ENCODE measurements at places on chromosomes 5 and 9.

DNA sequence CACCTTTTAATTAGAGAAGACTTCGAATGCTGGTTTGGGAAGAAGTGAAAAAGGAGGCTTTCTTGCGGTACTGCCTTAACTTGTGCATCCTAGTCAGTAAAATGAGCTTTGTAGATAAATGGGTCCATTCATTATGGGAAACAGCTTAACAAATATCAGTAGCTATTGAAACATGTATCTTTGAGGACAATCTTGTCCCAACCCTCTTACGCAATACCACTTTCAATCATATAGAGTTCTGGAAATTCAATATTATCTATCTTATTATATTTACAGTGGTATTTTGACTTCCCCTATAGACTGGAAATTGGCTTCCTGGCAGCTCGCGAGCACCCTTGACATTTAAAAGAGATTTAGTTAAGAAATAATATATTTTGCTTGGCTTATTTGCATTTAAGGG is 565.8 kb upstream of the NUDT12 start:
- DNase-seq: no peak

DNA sequence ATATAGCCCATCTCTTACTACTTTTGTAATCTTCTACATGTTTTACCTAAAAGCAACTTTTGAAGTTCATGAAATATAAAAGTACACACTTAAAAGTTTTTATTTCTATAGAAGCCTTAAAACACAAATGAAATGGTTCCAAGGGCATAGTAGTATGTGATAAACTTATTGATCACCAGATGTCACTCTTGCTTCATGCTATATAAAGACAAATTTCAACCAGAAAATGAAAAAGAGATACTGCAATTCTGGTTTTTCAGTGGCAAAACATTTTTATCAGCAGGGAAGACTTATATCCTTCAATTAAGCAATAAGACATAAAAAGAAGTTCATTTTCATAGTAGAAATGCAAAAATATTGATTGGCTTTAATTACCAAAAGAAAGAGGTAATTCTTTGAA is 69.4 kb upstream of the FBXL17 start:
- DNase-seq: no peak

DNA sequence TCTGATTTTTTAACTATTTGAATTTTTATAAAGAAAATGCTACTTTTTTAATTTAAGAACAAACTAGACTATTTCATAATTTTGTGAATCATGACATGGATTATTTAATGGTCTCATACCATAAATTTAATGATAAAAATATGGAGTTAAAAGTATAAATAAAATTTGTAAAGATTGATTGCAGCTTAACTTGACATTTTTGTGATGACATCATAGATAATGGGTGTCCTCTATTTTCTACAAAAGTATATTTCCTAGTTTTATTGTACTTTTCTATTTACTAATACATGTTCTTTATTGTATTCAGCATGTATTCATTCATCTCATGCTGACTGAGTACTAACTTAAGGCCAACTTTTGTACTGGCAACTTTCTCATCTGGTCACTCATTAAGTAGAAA is 1096.5 kb downstream of the NR2F1-AS1 start:
- no peak for DNase-seq

GRCh38 chr9:133604214-133604613 is 5.0 kb downstream of the FAM163B start:
- DNase-seq: no peak

GRCh38 chr5:132180134-132180745 is 47.4 kb downstream of the P4HA2 start:
- DNase-seq: peak; percentile 78

DNA sequence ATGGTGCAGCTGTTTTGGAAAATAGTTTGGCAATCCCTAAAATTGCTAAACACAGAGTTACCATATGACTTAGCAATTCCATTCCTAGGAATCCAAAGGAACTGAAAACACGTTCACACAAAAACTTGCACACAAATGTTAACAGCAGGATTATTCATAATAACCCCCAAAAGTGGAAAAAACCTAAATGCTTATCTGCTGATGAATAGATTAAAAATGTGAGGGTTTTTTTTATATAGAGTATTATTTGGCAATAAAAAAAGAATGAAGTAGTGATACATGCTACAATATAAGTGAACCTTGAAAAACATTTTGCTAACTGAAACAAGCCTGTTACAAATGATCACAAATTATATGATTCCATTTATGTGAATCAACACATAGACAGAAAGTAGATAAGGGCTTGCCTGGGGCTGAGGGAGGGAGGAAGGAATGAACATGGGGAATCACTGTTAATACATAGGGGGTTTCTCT is 45.1 kb upstream of the TRIO start:
- peak; percentile 85 for DNase-seq

- DNase-seq: no peak
Measured at GRCh38 chr9:129554649-129555048, 66.3 kb downstream of the C9orf50 start.

- peak; percentile 80 for DNase-seq
Measured at GRCh38 chr5:33091571-33092363, 349.0 kb upstream of the TARS1 start.

DNA sequence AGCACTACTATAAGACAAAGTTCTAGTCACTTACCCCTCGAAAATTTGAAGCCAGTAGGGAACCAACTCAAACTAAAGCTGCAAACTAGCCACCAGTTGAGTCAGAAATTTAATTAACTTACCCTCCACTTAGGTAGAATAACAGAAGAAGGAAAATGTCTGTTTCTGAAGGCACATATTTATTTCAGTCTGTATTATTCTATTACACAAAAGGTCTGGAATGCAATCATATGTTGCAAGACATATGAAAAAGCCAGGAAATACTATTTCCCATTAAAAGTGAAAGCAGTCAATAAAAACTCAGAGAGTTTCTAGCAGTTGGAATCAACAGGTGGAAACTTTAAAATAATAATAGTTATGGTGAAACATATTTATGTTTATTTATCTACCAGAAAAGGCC is 79.2 kb upstream of the SLCO4C1 start:
- peak; percentile 18 for DNase-seq

DNA sequence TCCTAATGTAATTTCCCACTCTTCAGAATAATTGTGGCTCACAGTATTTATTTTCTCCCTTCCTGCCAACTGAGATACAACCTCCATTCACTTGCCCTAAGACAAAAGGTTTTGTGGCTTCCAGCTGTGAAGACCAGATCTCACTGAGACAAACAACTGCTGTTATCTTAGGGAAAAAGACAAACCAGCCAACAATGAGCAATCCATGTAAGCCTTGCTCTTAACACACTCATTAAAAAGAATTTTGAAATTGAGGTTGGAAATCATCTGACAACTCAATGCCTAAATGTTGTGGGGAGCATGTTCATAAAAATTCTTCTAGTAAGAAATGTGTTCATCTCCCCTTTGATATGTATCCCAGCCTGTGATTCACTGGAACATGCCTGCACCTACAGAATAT is 132.9 kb downstream of the ADAMTSL1 start:
- peak; percentile 65 for DNase-seq

GRCh38 chr5:88683506-88684135 is 199.4 kb downstream of the MEF2C start:
- no peak for DNase-seq

DNA sequence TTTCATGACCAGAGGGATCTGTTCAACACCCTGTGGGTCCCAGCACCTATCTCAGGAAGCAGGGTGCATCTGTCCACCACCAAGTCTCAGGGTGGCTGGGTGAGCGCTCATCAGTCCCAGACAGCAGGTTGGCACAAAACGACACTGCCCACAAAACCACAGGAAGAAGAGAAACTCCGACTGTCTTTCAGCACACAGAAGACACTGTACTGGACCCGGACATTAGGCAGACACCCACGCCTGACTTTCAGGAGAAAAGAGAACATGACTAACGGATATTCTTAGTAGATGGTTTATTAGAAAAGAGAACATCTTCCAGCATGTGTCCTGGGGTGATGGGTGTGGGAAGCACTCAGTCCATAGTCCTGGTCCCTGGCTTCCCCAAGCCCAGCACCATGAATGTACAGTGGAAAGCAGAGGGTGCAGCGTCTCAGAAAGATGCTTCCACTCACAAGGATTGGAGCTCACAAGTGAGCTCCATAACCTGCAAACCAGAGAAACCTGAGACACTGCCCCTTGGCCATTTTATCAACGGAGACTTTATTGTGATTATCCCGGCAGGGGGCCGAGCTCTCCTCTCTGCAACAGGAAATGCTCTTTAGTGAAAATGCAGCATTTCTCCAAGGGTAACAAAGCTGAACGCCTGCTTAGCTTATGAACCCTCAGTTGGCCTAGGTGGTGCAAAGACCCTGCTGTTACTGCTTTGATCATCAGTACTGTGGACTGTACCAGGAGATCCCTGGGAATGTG is 35.8 kb upstream of the LCP2 start:
- no peak for DNase-seq

- DNase-seq: no peak
Measured at GRCh38 chr9:3968891-3969290, 331.0 kb downstream of the GLIS3 start.

DNA sequence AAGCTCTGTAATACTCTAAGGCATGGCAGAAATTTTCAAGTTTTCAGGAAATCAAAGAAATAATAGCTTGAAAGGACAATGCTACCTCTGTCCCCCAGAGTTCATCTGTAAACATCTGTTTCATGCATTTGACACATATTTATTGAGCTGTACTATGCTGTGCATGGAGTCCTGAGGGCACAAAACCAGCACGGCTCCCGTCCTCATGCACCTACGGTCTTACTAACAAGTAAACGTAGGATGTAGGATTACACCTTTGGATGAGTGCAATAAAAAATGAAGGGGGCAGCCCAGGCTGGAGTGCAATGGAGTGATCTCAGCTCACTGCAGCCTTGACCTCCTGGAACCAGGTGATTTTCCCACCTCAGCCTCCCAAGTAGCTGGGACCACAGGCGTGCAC is 81.9 kb downstream of the SPTLC1 start:
- no peak for DNase-seq

GRCh38 chr9:14616188-14616982 is 76.8 kb downstream of the ZDHHC21 start:
- peak; percentile 66 for DNase-seq

DNA sequence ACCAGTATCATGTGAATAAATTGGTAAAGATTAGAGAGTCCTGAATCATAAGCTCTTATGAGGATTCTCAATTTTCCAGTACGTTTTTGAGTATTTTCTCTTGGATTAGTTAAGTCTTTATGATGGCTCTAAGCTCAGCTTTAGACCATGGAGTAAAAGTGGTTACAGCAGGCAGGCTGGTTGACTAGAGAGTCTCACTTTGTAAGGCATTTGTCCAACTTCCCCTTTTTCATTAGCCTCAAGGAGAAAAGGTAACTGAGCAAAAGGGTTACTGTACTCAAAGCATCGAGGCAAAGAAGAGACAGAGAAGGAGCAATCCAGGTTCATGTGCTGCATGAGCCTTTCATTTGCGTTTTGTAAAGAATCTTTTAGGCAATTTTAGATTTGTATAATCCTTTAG is 8.5 kb downstream of the NOP16 start:
- no peak for DNase-seq

DNA sequence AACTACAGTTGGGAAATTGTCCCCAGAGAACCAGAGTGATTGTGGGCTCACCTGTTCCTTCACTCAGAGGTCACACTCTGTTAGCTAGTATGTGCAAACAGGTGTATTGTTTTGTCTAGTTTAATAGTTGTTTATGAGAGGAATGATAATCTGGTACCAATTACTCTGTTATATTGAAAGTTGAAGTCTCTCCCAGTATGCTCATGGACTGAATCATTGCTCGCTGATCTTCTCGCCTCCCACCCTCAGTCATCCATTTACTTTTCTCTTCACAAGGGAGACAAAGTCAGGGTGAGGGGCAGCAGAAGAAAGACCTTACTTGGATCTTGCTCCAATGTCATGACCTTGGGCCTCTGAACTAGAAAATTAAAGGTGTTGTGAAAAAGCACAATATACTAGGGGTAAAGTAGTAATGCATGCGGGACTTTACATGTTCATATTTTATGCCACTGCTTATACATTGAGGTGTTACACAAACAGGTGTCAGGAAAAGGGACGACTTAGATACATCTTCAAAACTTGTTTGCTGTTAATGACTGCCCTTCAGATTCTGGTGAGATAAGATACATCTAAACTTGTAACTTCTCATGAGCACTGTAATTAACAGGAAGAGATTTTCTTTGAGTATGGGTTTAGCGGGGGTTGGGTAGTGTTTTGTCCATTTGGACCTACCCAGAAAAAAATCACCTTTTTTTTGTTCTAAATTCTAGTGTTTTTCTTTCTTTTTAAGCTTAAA is 36.9 kb downstream of the LNPEP start:
- no peak for DNase-seq

- no peak for DNase-seq
Measured at GRCh38 chr9:37378613-37379004, 43.9 kb upstream of the GRHPR start.

- peak; percentile 44 for DNase-seq
Measured at GRCh38 chr5:127941646-127942045, 141.9 kb upstream of the SLC12A2 start.

DNA sequence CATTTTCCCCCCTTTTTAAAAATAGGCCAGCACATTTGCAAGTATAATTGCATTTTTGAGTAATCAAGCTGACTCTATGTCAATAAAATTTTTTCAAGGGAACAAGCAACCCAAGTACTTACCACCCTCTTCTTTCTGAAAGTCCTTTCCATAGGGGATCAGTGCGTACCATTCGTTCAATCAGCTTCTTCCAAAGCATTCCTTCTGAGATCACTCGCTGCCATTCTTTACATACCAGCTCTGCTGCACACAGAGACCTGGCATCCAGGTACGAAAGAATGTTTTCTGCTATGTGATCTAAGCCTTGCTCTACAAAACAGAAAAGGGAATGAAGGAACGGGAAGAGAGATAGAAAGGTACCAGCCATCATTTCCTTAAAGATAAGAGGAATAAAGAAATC is 106.6 kb downstream of the FBXW11 start:
- no peak for DNase-seq

- DNase-seq: peak; percentile 35
Measured at GRCh38 chr5:83077662-83078261, 415 bp downstream of the XRCC4 start.

DNA sequence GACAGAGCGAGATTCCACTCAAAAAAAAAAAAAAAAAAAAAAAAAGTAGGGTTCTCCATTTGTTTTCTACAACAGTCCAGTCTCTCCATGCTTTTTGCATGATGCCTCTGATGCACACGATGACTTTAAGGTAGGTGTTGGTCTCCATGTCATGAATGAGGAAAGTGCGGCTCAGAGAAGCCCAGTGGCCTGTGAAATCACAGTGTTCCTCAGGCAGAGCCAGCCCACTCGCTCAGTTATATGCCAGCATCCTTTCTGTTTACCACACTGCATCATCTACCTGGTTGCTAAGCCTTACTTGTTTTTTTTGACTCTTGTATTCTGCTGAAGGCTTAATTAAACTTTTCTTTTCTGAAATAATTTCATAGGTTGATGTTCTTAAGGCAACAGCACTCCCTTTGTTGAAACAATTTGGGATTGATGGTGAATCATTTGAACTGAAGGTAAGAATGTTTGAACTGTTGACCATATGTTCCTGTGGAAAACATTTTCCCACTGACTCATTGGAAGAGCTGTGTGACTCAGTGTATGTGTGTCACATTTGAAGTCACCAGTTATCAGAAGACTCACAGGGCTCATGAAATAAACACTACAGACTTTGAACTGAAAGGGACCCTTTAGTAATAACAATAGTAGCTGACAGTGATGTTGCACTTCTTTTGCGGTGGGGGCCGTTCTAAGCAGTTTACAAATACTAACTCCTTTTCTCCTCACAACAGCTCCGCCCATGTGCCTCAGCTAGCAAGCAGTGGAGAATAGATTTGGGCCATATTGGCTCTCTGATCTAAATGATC is 40.2 kb downstream of the RCL1 start:
- DNase-seq: peak; percentile 90

Data from fibroblast of upper back skin (primary cell).